ENCODE measurements at places on chromosomes 2 and 18. TPM values are rescaled to one million over a fixed set of nuclear protein-coding genes. Genes with fewer than 3 reads are reported as not detected.

TCF23 gene
- not detected for total RNA-seq

PLEKHH2 gene
- 47.7 TPM for total RNA-seq

EFEMP1 gene
- total RNA-seq, result 141 TPM

HOXD13 gene
- total RNA-seq, result not detected

CAPN13 gene
- total RNA-seq, result not detected

DSC2 gene
- total RNA-seq, result 3.1 TPM

MARCO gene
- 12.4 TPM for total RNA-seq

TWIST2 gene
- 101 TPM for total RNA-seq

IL1RL1 gene
- total RNA-seq, result 3.9 TPM

IL1F10 gene
- not detected for total RNA-seq

KCNE4 gene
- total RNA-seq, result 8.4 TPM

DSC3 gene
- 12.4 TPM for total RNA-seq

RNF103 gene
- 62.0 TPM for total RNA-seq

PHOSPHO2 gene
- 8.0 TPM for total RNA-seq

GALNT5 gene
- total RNA-seq, result 0.42 TPM

ALPI gene
- not detected for total RNA-seq

L3MBTL4 gene
- total RNA-seq, result 8.7 TPM

LOXL3 gene
- 16.2 TPM for total RNA-seq

PCARE gene
- 0.22 TPM for total RNA-seq

MYO3B gene
- 0.22 TPM for total RNA-seq

GAREM2 gene
- total RNA-seq, result 3.3 TPM

KIAA2012 gene
- not detected for total RNA-seq

ADRA2B gene
- total RNA-seq, result 5.0 TPM

IL36B gene
- total RNA-seq, result not detected
